Astrocyte (in vitro differentiated cells and primary cell): ENCODE measurements at places on chromosomes 13 and 19. TPM values are rescaled to one million over a fixed set of nuclear protein-coding genes. Genes with fewer than 3 reads are reported as not detected.

The NUMBL gene
- 79.3 and 82.9 TPM in 2 replicates for total RNA-seq

The SLITRK1 gene
- total RNA-seq: 2.3 and 3.1 TPM in 2 replicates

The SPRED3 gene
- total RNA-seq: 17.3 and 19.0 TPM in 2 replicates

The ZNF730 gene
- total RNA-seq: 2.0 and 2.8 TPM in 2 replicates

The IGFL1 gene
- total RNA-seq: not detected in 2 replicates

DNA sequence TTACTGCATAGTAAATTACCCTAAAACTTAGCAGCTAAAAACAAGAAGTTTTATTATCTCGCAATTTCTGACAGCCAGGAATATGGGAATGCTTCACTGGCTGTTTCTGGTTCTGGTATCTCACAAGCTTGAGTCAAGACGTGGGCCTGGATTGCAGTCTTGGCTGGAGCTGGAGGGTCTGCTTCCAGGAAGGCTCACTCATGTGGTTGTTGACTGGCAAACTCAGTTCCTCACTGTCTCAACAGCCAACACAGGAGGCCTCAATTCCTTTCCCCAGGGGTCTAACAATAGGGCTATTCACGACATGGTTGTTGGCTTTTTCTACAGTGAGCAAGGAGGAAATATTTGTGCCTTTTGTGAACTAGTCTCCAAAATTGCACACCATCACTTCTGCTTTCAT, 146.3 kb downstream of the GPC5 start:
- DNase-seq: no peak

DNA sequence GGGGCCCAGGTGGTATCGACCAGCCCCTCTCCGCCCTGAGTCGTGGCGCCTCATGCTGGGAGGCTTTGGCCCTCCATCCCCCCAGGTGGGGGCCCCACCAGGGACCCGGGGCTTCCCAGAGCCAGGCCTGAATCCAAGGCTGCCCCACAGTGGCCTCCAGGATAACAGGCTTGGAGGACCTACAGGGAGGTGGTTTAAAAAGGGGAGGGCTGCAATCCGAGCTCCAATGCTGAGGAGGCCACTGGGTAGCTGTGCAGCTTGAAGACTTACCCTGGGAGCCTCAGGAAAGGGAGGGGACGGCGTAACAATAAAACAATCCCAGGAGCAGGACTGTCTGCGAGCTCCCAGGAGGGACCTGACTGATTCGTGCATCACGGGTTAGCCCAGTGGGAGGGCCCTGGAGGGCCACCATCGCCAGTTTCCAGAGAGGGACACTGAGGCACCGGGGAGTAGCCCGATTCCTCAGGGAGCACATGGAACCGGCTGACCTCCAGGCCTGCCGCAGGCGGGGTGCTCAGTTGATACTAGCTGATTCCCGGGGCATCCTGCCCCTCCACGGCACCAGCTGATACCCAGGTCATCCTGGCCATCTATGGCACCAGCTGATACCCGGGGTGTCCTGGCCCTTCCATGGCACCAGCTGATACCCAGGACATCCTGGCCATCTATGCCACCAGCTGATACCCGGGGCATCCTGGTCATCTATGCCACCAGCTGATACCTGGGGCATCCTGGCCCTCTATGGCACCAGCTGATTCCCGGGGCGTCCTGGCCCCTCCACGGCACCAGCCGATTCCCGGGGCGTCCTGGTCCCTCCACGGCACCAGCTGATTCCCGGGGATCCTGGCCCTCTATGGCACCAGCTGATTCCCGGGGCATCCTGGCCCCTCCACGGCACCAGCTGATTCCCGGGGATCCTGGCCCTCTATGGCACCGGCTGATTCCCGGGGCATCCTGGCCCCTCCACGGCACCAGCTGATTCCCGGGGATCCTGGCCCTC, 3.7 kb upstream of the C2CD4C start:
- DNase-seq: no peak

DNA sequence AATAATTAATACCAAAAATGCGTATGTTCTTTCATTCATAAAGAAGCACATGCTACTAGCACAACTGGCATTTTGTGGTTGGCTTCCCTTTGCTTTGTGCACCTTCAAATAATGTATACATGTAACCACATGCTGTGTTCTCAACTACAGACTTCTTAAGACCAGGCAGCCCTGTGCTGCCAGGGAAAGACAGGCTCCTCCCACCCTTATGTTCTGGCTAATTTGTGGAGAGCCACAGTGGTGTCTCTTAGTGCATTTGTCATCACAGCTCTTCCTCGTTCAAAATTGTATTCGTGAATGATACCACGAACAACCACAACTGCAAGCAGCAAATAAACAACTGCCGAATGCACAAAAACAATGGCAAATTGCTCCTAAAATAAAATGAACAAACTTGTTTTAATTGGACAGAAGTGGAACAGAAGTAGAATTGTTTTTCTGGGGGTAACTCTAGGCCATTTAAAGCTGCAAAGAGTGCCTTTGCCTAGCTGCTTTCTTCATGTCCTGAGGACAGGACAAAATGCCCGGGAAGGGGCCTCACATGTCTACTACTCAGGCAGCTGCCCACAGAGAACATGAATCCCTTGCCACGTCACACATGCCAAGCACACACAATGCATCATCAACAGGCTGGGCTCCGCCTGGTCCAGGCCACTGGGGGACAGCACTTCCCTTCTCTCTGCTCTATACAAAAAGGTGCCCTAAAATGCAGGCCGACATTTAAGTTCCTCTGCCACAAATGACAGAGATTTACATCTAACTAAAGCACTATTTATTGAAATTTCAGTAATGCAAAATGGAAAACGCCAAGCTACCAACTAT, 21.7 kb downstream of the IRS2 start:
- DNase-seq: peak; percentile 24

GRCh38 chr19:53873773-53874605, 6.3 kb downstream of the MYADM start:
- no peak for DNase-seq

DNA sequence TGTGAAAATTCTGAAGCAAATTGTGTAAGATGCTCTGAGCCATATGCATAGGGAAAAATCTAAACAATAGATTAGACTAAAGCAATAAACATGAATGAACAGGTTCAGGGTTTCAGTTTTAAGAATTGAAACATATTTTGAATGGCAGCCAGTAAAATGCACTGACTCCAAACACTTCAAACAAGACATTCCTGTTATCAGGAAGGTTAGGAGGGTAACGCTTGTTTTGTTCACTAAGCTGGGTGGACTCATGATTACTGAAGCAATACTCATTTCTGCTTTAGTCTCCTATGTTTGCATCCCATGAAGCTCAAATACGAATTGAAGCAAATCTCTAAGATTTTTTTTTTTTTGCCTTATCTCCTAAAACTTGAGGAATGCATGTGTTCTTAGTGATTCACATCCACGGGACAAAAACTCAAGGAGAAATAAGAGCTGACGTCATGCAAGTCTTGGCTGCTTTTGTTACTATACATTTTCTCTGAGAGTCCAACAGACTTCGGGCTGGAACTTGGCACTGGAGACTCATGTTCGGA, 29.1 kb upstream of the IGFL4 start:
- DNase-seq: peak; percentile 95

- DNase-seq: no peak
Observed at GRCh38 chr13:66139701-66140100, 1090.4 kb downstream of the PCDH9 start.

DNA sequence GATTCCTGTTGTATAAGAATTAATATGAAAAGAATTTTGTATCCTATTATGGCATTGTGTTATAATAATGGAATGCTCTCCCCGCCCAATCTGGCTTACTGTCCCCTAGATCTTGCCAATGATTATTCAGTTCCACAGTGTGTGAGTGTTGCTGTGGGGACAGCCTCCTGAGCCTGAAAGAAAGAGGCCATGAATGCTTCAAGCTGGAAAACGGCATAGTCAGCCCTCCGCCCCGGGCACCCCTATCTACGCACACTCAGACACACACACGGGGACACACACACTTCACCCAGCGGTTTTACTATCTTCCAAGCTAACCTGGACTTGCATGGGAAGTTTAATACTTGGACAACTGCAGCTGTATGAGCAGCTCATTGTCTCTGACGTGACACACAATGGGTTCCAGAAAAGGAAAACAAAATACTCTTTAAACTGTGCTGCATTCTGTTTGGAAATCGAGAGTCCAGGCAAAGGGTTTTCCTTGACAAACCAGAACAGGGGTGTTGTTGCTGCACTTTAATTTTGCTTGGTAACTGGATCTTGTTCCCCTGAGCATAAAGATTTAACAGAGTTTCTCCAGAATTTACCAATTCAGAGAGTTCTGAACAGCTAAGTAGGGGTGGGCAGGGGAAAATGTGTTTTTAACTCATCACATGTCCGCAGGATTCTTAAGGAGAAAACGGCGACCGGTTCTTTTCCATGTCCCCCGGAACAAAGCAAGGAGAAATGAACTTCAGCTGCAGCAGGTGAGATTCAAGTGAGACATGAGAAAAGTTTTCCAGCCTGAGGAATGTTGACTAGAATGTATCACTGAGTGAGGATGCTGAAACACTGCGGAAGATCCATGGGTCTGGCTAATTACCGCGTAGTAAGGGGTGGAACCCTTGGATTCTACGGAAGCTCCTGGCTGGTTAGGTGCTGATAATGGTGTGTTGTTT, 472.9 kb downstream of the FOXO1 start:
- peak; percentile 36 for DNase-seq

DNA sequence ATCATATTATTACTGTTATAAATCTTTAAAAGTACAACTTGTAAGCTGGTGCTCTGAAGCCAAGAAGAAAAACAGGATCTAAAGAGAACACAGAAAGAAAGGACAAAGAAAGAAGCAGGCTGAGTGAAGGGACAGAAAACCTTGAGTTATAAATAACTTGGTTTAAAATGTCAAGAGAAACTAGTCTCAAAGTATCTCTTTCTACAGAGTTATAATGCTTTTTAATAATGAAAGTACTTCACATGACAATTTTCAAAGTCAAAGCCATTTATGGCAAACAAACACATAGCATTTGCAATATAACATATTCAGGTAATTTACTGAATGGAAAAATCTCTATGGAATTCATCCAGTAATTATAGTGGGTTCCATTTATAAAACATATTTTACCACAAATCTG, 33.4 kb downstream of the CAB39L start:
- no peak for DNase-seq

GRCh38 chr19:996051-996838, 4.0 kb upstream of the GRIN3B start:
- peak; percentile 55 for DNase-seq

DNA sequence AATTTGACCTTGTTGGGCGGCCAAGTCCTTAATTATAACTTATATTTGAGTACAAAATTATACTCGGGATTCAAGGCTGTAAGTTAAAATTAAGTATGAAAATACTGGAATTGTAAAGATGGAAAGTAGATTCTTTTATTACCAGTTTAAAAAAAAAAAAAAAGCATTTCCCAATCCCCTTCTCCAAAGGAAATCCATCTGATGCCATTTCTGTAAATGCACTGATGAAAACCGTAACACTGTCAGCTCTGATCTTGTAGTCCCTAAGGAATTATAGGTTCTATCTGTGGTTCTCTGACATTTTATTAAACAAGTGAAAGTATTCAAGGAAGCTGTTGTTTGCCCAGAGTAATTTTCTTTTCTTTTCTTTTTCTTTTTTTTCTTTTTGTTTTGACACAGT, 41.6 kb upstream of the HNRNPA1L2 start:
- DNase-seq: no peak

- DNase-seq: no peak
Observed at GRCh38 chr13:83634601-83635000, 247.7 kb downstream of the SLITRK1 start.

DNA sequence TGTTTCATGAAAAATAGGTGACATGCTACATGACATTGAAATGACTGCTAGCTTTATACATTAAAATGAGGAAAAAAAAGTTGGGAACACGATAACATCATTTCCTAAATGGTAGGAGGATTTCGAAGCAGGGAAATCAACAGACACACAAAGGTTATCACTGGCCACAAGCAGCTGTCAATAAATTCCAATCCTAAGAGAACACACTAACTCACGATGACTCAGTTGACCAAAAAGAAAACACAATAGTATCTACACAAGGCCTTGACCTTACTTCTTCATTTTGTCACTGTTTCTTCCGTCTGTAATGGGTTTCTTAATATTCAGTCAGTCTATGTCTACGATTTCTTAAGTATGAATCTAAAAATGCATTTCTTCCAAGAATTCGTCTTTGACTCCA, 36.5 kb downstream of the STARD13 start:
- DNase-seq: peak; percentile 83

DNA sequence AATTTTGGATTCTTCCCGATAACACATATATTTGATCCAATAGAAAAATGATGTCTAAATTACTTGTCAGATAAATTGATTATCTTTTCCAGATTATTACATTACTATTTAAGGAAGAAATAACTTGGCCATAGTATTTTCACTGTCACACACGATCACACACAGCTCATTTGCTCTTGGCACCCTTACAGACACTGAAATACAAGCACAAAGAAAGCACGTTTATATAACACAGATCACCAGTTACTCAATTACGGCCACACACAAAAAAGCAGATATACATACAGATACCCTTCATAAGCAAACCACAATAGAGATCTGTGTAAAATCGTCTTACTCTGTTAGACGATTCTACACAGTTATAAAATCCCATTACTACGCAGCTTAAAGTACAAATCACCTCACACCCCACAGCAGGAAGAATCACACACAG, 716 bp upstream of the ZNF420 start:
- DNase-seq: no peak

DNA sequence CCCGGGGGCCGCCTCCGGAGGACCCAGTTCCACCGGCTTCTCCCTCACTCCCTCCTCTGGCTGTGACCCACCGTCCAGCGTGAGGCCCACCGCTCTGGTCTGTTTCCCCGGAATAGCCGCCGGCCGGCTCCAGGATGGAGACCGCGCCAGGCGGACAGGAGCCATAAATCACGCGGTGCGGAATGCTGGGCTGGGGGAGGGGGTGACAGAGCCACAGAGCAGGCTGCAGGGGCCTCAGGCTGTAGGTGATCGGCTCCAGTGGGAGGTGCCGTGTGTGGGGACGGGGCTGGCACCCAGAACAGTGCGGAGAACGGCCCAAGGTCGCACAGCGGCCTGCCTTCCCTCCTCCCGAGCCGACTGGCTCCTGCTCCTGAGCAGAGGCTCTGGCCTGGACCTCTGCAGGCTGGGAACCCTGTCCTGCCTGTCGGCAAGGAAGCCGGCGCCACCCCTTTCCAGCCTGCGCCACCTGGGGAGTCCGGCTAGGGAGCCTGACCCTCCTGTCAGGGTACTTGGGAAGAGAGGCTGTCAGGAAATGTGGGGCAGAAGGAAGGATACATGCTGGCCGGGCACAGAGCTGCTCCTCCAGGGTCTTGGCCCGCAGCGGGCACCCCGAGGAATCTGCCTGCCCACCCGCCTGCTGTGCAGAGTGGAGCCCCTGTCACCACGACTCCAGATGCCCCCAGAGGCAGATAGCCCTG, 8.3 kb downstream of the PIAS4 start:
- DNase-seq: no peak

DNA sequence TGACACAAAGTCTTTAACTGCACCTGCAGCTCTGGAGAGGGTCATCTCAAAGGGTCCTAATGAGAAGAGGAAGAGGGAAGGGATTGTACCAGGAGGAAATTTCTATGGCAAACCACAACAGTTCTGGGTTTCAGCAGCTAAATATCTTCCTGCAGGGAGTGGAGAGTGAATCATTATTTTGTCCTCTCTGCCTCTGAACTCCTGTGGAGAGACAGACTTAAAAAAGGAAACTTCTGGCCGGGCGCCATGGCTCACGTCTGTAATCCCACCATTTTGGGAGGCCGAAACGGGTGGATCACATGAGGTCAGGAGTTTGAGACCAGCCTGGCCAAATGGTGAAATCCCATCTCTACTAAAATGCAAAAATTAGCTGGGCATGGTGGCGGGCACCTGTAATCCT, 16.9 kb upstream of the C1QTNF9 start:
- DNase-seq: no peak

GRCh38 chr13:28750187-28751045, 31.6 kb upstream of the SLC46A3 start:
- no peak for DNase-seq
